RPMI8226 (cell line): ENCODE measurements at places on chromosomes 4 and X.

DNA sequence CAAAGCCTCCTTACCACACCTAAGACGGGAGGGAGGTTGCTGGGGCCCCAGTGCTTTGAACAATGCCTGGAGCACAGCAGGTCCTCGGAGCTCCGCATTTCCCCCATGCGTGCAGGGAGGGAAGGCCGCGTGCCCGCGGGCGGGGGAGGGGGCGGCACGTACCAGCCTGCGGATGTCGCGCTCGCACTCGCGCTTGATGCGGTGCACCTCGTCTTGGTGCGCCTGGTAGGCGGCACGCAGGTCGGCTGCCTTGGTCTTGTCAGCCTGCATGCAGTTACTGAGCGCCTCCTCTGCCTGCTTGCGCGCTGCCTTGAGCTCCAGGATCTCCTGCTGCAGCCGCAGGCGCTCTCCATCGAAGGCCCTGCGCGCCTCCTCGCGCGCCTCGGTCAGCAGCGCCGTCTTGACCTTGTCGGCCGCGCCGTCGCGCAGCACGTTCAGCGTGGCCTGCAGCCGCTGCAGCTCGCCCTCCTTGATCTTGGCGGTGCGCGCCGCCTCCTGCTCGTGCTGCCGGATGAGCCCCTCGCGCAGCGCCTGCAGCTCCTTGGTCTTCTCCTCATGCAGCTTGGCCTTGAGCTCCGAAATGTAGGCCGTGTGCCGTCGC, 87.2 kb upstream of the C4orf50 start:
- no peak for DNase-seq

DNA sequence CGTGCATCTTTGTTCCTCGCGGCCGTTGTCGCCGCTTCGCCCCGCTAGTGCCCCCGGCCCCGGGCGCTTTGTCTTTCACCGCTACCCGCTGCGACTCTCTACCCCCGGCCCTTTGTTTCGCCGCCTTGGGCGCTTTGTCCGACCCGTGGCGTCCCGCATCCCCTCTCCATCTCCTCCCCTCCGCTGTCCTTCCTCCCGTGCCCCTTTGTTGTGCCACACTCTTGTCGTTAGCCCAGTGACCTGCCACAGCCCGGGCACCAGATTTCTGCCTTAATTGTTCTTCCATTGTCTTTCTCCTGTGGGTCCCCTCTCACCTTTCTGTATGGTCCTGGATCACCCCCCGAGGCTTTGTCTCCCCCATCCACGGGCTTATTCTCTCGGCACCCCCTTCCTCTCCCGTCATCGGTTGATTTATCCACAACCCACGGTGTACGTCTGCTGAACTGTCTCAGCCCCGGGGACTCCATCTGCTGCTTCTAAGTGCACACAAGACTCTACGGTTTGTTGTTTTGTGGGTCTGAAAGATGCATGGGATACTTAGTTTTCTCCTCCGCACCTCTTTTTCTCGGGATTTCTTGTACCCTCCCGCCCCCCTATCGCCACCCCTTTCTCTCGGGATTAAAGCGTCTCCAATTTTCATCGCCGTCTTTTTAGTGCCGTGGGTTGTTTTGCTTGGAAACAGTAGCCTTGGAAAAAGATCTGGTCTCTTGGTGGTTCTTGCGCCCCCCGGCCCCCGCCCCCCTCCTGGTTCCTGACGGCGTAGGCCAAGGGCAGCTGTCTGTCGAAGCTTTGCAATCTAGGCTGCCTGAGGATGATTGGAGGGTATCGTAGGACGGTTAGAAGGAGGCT, 783 bp downstream of the RBPJ start:
- peak; percentile 24 for DNase-seq

DNA sequence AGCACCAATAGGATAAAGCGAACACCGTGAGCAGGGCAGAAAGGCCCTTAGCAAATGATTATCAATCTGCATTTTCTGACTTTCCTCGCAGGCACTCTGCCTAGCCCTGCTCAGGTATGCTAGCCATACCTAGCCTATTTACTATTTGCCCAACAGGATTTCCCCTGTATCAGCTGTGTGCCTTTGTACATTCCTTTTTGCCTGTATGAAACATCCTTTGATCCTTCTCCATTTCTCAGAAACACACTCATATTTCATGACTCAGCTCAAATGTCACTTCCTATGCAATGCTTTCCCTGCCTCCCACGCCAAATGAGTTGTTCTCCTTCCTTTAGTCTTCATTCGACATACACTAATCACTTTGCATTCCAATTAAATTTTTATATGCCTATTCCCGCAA, 37.2 kb downstream of the PCDH7 start:
- DNase-seq: no peak

DNA sequence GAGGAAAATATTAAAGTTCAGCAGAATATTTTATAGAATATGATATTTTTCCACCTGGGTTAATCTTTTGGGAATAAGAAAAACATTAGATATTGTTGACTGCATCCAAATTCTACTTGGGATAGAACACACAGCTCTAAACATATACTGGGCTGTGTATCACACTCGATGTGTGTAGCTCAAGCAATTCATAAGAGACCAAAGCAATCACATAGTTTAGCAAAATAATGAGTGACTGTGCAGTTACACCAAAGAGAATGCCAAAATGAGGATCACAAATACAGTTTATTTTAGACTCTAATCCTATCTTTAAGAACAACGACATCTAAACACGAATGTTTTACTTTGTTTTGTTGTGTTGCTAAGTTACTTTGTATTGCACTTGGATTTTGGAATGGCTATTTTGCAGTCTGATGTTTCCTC, 101.2 kb downstream of the CBR4 start:
- no peak for DNase-seq

DNA sequence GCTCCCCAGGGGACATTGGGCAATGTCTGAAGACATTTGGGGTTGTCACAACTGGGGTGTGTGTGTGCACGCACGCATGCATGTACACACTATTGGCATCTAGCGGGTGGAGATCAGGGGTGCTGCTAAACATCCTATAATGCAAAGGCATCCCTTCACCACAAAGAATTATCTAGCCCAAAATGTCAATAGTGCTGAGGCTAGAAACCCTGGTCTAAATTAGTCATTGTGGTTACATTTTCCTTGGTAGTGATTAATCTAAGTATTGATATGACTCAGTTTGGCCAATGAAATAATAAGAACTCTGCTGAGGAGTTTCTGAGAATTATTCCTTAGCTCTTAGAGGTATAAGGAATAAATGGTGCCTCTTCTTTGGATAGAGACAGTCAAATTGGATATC, 200.2 kb downstream of the CLCN4 start:
- no peak for DNase-seq

DNA sequence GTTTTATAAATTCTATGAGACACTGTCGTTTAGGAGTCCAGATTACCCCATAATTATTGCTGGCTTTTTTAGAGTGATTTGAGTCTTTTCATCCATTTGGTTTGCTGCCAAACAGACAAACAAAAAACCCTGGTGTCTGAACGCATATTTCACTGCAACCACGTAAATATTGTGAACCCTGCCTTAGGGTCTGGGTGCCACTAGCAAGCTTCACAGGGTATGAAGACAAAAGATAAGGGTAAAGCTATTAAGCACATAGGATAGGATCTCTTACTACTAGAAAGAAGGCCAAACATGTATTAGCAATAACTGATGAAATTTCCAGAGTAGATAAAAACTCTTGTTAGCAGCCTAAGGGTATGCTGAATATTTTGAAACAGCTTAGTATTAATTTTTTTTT, 143.3 kb downstream of the BANK1 start:
- DNase-seq: no peak

DNA sequence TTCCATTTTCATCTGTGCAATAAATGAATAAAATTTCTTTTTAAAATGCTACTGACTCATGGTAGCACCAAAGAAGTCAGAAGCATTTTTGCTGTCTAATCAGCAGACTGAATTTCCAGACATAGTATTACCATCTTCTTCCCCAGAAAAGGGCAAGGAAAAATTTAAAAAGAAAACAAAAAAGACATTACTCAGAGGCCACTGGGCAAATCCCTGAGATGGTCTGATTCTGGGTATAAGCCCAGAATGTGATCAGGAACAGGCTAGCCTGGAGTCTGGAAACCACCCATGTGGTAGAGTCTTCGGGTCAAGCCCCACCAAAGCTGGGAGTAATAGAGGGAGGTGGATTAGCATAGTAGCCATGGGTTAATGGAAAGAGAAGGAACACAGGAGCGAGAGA, 342.8 kb downstream of the FBXW7 start:
- no peak for DNase-seq

DNA sequence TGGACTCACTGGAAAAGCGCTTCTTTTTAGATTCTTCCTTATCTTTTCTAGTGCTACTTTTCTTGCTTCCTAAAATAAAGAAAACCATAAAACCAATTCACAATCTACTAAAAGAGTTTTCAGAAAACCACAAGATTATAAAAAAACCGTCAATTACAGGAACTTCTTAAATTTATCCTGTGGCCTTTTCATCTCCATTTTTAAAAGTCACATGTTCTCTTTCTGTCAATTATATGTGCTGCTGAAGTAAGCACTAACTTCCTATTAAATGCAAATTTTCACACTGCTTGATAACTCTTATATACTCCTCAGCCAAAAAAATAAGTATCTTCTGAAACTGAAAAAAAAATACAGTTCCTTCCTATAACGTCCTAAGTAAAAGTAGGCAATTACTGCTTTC, 32.8 kb downstream of the CENPC start:
- DNase-seq: no peak
